ENCODE measurements at places on chromosomes 3 and 15. TPM values are rescaled to one million over a fixed set of nuclear protein-coding genes. Genes with fewer than 3 reads are reported as not detected.

GRCh38 chr15:83973816-83974215 is 261.8 kb upstream of the GOLGA6L4 start:
- H3K27ac ChIP-seq = no peak overlapping the region
- H3K27me3 ChIP-seq = no peaks in the 10 kb centered on the region
- H3K4me3 ChIP-seq = no peak overlapping the region
- H3K36me3 ChIP-seq = no peaks in the 10 kb centered on the region

DNA sequence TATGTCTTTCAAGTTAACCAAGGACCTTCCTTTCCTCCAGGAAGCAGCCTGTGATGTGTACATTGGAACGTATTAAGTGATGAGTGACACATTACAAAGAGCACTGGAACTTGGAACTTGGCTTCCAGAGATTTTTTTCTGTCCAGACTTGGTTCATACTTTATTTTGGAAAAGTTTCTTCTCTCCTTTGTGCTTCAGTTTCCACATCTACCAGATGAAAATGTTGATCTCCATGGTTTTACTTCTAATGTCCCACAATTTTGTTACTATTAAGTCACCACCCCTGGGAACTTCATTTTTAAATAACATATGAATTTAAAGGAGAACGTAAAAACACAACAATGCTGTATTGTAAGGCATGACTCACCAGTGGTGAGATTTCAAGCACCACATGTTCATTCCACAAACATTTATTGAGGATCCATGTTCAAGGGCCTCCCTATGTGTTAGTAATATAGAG is 290.7 kb upstream of the LMCD1 start:
- DNase-seq = no peak
- no peaks in the 10 kb centered on the region for H3K4me1 ChIP-seq
- H3K27me3 ChIP-seq = no peaks in the 10 kb centered on the region

GRCh38 chr15:38154837-38155236 is 97.8 kb upstream of the SPRED1 start:
- no peaks in the 10 kb centered on the region for H3K27me3 ChIP-seq
- no peaks in the 10 kb centered on the region for H3K4me1 ChIP-seq
- H3K4me3 ChIP-seq = no peak overlapping the region
- H3K36me3 ChIP-seq = no peaks in the 10 kb centered on the region
- no peak overlapping the region for H3K27ac ChIP-seq

GRCh38 chr15:69185706-69186105 is 25.3 kb downstream of the GLCE start:
- H3K36me3 ChIP-seq = no peaks in the 10 kb centered on the region
- no peaks in the 10 kb centered on the region for H3K4me1 ChIP-seq
- H3K27me3 ChIP-seq = no peaks in the 10 kb centered on the region
- DNase-seq = no peak
- H3K27ac ChIP-seq = no peak overlapping the region
- no peak overlapping the region for H3K4me3 ChIP-seq

DNA sequence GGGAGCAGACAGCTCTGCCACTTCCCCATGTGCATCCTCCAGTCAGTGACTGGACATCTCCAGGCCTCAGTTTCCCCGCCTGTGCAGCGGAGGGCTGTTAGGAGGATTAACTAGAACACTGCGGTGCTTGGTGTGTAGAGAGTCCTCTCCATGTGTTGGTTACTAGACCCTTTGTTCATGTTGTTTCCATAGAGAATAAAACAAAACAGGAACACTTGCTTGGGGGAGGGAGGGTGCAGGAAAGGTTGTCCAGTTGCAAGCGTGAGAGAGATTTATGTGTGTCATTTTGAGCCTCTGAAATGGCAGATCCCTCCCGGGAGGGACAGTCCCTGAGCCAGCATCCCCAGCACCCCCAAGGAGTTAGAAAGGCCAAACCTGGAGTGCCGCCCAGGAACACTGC is 184.0 kb upstream of the LYSMD4 start:
- DNase-seq = no peak
- no peaks in the 10 kb centered on the region for H3K36me3 ChIP-seq
- H3K4me1 ChIP-seq = no peaks in the 10 kb centered on the region
- no peak overlapping the region for H3K4me3 ChIP-seq

- no peaks in the 10 kb centered on the region for H3K4me1 ChIP-seq
- H3K4me3 ChIP-seq = no peak overlapping the region
- H3K27me3 ChIP-seq = no peaks in the 10 kb centered on the region
Measured at GRCh38 chr3:12799525-12800440, 3.3 kb downstream of the CAND2 start.

Gene SH2D7
- 0.19 TPM for polyA plus RNA-seq
